ENCODE measurements at places on chromosomes 16 and 17. TPM values are rescaled to one million over a fixed set of nuclear protein-coding genes. Genes with fewer than 3 reads are reported as not detected.
A peak's percentile ranks its signal among the peaks of the same experiment; 100 is the strongest.

DNA sequence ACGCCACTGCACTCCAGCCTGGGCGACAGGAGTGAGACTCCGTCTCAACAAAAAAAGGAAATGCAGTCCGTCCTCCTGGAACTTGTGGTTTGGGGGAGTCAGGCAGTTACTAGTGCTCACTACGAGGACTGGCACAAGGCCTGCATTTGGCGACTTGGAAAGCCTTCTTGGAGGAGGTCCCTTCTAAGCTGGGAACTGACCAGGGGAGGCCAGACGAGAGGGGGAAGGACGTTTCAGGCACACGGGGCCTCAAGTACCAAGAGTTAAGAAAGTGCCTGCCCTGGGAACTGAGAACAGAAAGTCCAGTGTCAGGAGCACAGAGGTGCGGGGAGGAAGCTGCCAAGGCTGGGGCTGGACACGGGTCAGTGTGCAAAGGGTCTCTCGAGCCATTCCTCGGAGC is 89.9 kb downstream of the ABR start:
- no peak for DNase-seq
- H3K27ac ChIP-seq = no peak overlapping the region
- H3K27me3 ChIP-seq = no peaks in the 10 kb centered on the region
- H3K36me3 ChIP-seq = peaks cover 6% of the 10 kb centered on the region
- H3K4me3 ChIP-seq = no peak overlapping the region
- H3K4me1 ChIP-seq = peaks cover 8% of the 10 kb centered on the region

DNA sequence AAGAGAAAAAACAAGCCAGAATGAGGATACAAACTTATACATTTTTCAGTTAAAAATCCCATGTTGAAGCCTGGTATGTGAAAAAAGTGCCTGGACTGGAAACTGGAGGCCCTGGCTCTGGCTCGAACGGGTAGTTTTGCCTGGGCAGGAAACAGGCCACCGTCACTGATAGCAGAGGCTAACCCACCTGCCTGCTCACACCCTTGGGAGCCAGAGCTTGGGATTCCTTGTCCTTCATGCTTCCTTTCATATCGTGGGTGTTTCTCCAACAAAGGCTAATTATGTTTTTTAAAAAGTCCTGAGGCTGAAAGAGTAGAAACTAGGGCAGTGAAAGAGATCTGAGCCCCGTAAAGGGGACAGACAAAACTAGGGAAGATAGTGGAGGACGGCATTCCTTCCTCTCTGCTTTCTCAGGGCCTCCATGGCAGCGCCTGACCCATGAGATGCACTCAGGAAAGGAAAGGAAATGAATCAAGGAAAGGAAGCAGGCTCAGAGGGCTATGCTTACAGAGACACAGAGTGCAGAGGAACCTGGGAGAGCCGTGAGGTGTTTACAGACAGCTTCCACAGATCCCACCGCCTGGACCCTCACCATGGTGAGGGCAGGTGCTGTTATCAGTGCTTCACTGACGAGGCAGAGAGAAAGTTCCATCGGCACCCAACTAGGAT is 138.1 kb downstream of the PARN start:
- no peak overlapping the region for H3K27ac ChIP-seq
- H3K27me3 ChIP-seq = no peaks in the 10 kb centered on the region

GRCh38 chr16:88349903-88350900 is 32.6 kb upstream of the ZNF469 start:
- DNase-seq = no peak
- H3K4me1 ChIP-seq = no peaks in the 10 kb centered on the region

GRCh38 chr16:9970796-9971195 is 211.4 kb downstream of the GRIN2A start:
- H3K4me3 ChIP-seq = no peak overlapping the region
- DNase-seq = no peak
- H3K4me1 ChIP-seq = no peaks in the 10 kb centered on the region
- H3K27me3 ChIP-seq = no peaks in the 10 kb centered on the region
- no peaks in the 10 kb centered on the region for H3K36me3 ChIP-seq
- H3K27ac ChIP-seq = no peak overlapping the region

GRCh38 chr17:19537111-19537510 is 3.5 kb downstream of the SLC47A1 start:
- peaks cover 8% of the 10 kb centered on the region for H3K4me1 ChIP-seq
- H3K27me3 ChIP-seq = peaks cover 66% of the 10 kb centered on the region
- H3K27ac ChIP-seq = no peak overlapping the region
- DNase-seq = no peak
- H3K4me3 ChIP-seq = no peak overlapping the region

Gene COTL1
- 359 TPM for total RNA-seq

DNA sequence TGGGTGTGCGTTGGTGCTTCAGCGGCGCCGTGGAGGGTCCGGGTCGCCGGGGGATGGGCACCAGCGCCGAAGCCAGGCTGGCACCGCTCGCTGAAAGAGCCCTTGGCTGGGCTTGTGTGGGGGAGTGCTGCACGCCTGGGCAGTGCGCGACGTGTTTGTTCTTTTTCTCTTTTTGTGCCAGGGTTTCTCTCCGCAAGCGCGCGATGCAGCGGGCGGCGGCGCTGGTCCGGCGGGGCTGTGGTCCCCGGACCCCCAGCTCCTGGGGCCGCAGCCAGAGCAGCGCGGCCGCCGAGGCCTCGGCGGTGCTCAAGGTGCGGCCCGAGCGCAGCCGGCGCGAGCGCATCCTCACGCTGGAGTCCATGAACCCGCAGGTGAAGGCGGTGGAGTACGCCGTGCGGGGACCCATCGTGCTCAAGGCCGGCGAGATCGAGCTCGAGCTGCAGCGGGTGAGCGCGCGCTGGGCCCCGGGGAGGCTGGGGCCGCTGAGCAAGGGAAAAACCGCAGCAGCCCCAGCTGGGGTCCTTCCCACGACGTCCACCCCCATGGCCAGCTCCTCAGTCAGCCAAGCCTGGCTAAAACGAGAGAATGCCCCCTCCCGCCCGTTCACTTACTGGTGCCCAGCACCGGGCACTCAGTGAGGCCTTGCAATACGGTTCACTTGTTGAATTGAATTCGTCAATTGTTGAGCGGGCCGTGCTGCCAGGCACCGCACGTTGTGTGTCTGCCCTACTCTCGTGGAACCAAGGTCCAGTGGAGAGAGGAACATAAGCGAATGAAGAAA is 541 bp downstream of the GPT2 start:
- H3K36me3 ChIP-seq = no peaks in the 10 kb centered on the region
- no peaks in the 10 kb centered on the region for H3K27me3 ChIP-seq
- peaks cover 24% of the 10 kb centered on the region for H3K4me1 ChIP-seq
- H3K4me3 ChIP-seq = peak overlapping the region; percentile 88
